ENCODE measurements at places on chromosomes 2 and 18.

DNA sequence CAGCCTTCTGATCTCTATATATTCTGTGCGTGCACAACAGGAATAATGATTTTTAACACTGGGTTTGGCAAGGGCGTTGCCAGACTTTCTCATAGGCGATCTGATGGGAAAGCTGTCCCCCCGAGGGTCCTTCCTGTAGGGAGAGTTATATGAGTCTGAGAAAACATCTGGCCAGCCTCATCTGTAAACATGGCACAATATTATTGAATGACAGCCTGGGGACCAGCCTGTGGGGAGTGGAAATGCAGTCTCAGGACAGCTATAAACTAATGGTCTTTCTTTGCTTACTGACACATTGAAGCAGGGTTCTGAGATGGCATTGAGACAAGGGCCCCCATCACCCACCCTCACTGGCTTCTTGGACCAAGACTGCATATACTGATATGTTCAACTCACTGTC lies 62.5 kb downstream of the CTIF start:
- no peak for DNase-seq

GRCh38 chr18:67386032-67386431 lies 130.5 kb downstream of the DSEL start:
- no peak for DNase-seq

- DNase-seq, result no peak
Observed at GRCh38 chr2:127121776-127122176, 14.8 kb upstream of the BIN1 start.

DNA sequence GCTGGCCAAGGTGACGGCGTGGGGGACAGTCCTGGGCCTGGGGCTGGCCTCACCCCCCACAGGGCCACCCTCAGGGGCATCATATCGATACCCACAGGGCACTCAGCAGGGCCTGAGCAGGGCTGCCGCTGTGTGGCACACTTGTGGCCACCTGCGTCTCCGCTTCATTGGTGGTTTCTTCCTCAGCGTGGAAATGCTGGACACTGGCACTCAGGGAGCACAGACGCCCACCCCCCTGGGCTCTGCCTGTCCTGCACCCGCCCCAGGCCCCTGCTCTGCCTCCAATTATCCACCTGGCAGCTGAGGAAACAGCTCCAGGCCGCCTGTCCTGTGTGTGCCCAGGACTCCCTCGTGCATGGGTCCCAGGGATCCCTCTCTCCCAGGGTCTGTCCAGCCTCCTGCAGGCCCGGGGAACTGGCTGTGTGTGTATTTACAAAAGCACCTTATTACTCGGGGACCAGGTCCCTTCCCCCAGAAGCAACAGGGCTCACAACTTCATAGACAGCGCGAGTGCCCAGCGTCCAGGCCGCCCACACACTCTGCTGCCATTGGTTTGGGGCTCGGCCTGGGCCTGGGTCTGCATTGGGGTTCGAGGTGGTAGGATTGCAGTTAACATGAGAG lies 13.1 kb downstream of the CROCC2 start:
- DNase-seq, result no peak

GRCh38 chr2:40760071-40760666 lies 308.3 kb upstream of the SLC8A1 start:
- no peak for DNase-seq

DNA sequence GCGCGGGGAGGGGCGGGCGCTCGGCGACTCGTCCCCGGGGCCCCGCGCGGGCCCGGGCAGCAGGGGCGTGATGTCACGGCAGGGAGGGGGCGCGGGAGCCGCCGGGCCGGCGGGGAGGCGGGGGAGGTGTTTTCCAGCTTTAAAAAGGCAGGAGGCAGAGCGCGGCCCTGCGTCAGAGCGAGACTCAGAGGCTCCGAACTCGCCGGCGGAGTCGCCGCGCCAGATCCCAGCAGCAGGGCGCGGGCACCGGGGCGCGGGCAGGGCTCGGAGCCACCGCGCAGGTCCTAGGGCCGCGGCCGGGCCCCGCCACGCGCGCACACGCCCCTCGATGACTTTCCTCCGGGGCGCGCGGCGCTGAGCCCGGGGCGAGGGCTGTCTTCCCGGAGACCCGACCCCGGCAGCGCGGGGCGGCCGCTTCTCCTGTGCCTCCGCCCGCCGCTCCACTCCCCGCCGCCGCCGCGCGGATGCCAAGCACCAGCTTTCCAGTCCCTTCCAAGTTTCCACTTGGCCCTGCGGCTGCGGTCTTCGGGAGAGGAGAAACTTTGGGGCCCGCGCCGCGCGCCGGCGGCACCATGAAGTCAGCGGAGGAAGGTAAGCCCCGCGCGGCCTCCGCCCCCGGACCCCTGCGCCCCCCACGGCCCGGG lies at the start of gene NFATC1:
Gene NFATC1, plus strand, starts transcription at position 170 of the 644 bp plus-strand sequence. Its CDS starts 295 bp downstream, at position 465.
- DNase-seq, result peak; percentile 87

DNA sequence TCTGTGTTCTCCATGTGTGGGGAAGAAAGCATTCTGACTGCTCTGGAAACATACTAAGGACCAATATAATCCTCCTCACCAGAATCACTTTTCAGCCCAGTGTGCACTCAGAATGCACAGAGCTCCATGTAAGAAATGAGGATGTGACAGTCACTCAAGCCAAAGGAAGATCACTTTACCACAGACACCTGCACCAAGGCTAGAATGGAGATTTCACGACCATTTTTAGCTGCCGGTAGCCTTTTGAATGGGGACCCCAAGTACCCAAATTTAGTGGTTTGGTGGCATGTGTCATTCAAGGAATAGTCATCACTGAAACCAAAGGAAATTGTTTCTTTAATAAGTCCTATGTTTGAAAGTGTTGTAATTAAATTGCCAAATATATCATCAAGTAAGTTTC lies 613.2 kb upstream of the ACVR2A start:
- DNase-seq, result no peak

DNA sequence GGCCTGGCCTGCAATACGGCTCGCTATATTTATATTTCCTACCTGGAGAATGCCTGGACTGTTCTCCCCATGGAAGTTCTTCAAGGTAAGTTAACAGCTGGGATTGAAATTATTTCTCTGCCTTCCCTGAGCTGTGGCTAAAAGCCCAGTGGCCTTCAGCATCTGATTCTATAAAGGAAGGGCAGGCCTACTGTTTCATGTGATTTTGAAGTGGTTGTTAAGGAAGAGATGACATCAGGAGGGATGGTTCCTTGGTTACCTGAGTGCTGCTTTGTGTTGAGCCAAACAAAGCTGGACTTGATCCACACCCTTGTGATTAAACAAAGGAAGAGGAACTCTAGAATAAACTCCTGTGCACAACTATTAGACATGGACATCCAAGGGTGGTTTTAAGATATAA lies 61.6 kb downstream of the MFSD6 start:
- no peak for DNase-seq

Data from activated CD4-positive, alpha-beta T cell treated with anti-CD3 and anti-CD28 coated beads, Interleukin-2, amount 50 U/mL, for 1 hour (primary cell).